ENCODE measurements at places on chromosomes 12 and 14.

DNA sequence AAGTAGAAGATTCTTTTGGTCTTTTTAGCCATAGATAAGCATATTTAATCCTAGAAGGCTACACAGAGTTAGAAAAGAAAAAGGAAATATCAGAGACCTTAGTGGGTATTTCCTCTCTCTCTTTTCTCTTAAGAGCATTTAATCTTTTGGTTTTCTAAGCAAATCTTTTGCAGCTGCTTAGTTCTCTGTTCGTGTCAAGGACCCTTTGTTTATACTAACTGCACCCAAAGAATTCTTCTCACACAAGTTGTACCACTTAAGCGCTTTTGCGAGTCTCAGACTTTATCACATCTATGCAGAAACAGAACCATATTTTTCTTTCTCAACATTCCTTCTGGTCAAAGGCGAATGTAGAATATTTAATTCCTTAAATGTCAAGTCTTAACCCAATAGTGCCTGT lies 17.9 kb upstream of the NID2 start:
- DNase-seq = no peak

GRCh38 chr14:96086032-96086431 lies 46.9 kb downstream of the C14orf132 start:
- no peak for DNase-seq

GRCh38 chr12:47882781-47883546 lies 21.8 kb downstream of the VDR start:
- peak; percentile 31 for DNase-seq

- DNase-seq = no peak
Observed at GRCh38 chr14:85483652-85484051, 46.3 kb upstream of the FLRT2 start.

DNA sequence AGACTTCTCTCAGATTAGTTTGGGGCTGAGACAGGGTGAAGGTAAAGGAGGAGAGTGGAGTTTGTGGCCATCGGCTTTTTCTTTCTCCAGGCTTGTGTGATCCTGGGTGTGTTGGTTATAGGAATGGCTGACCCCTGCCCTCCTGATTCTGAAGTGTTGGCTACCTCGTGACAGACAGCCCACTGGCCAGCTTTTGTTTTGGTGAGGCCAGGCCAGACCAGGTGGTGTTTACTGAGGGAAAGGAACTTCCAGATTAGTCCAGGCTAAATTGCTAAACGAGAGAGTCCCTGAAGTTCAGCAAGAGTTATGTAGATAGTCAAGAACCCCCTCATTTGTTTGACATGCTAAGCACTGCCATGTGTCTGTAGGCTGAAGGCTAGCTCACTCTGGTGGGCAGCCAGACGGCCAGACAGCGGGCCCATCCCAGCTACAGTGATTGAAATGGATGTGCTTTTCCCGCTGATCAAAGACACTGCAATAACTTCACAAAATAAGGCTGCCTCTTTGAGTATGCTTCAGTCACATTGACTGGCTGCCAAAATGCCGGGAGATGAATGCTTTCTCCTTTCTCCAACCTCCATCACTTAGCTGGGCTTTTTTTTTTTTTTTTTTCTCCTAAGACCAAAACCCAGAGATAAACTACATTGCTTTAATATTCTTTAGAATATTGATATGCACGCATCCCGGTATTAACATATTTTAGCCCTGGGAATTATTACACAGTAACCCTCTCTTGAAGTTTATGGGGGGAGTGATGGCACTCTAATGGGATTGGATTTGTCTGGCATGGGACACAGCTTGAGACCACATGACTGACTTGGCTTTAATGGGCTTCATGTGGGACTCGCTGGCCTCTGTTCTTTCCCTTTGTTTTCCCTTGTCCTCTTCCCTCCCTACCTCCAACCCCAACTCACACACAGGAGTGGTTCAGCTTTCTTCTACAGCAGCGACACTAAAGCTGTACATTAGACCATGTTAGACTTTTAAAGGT lies 76.9 kb downstream of the SMOC1 start:
- DNase-seq = no peak

DNA sequence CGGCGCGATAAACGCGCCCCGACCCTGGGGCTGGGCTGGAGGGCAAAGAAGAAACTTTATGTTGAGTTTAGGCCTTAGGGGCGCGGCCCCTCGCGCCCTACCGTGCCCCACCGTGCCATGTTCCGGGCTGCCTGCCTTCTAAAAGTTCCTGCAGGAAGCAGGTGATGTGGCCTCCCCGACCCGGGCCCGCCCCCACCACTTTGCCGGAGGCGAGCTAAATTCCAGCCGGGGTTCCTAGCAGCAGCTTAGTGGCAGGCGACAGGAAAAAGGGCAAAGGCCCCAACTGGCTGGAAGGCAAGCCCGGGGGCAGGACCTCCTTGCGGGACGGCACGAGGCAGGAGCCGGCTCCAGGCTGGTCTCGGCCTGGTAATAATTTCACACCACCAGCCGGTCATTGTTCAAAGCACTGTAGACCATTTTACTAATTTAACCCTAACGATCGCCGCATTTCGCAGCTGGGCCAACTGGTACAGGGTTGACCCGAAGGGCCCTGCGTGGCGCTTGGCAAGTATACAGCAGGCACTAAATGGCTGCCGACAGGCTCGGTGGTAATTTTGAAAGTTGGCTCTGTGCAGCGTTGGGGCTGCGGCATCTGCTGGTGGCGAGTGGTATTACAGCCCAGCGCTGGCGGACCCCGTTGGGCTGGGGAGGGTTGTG lies 895 bp upstream of the CCDC88C start:
- DNase-seq = peak; percentile 75

DNA sequence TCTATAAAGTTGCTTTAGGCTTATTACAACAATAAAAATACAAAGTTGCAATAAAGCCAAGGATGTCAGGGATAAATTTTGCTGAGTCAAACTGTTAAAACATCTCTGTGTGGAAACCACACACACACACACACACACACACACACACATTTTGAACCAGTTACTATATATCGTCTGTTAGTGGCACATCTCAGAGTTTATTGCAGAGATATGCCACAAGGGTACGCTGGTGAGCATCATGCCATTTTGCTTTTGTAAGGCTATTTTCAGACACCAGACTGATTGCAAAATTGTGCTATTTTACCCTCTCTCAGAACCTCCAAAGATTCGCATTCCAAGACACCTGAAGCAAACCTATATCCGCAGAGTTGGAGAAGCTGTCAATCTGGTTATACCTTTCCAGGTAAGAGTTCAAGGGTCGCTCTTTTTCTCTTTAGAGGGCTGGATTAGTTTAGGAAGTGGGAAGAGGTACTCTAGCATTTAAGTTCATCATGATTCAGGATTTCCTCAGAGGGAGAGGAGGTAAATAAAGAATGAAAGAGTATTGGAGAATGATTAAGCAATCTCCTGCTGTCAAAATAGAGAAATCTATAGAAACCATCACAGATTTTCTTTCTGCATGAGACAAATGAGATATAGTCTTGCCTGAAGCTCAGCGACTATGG lies 27.3 kb upstream of the CHPT1 start:
- peak; percentile 52 for DNase-seq
